ENCODE measurements at places on chromosomes 2 and 18.

GRCh38 chr18:59993560-59993959, 93.8 kb downstream of the PMAIP1 start:
- no peak for DNase-seq

GRCh38 chr2:10126632-10127026, 4.1 kb downstream of the RRM2 start:
- DNase-seq = no peak

- no peak for DNase-seq
Observed at GRCh38 chr2:23541503-23542229, 156.7 kb downstream of the KLHL29 start.

- no peak for DNase-seq
Observed at GRCh38 chr2:67489396-67489795, 92.3 kb downstream of the ETAA1 start.

DNA sequence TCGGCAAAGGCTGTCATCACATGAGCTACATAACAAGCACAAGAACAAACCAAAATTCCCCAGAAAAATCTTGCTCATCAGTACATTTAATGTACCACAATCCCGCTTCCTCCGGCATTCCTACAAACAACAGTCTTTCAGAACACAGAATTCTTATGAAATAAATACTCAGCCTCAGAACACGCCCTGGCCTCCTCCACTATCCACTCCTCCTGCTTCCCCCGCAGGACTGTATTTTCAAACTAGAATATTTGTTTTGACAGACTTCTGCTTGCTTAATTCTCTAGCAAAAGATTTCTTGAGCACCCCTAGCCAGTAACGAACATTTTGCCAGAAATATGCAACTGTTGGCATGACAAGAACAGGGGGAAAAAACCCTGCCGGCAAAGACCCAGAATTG, 131.2 kb downstream of the THADA start:
- DNase-seq = no peak

- no peak for DNase-seq
Observed at GRCh38 chr18:32093523-32093922, 1.8 kb downstream of the RNF138 start.

- peak; percentile 15 for DNase-seq
Observed at GRCh38 chr18:67104700-67105284, 411.7 kb downstream of the DSEL start.

GRCh38 chr2:181818840-181819239, 72.7 kb upstream of the ITPRID2 start:
- DNase-seq = no peak

DNA sequence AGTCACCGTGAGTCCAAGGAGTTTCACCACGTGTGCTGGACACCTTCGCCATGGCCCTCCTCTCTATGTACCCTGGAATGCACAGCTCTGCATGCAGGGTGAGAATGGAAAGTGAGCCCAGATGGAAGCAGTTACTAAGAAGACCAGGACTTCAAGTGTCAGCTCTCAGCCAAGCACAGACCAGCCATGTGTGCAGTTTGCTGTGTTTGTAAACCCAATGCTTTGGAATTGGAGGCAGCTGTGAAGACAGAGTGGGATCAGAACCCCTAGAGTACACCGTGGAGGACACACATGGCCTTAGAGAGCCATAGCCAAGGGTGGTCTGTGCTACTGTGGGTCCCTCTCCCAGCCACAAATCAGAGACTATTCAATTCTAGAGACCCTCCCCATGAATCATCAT, 655.5 kb upstream of the ID2 start:
- DNase-seq = no peak

DNA sequence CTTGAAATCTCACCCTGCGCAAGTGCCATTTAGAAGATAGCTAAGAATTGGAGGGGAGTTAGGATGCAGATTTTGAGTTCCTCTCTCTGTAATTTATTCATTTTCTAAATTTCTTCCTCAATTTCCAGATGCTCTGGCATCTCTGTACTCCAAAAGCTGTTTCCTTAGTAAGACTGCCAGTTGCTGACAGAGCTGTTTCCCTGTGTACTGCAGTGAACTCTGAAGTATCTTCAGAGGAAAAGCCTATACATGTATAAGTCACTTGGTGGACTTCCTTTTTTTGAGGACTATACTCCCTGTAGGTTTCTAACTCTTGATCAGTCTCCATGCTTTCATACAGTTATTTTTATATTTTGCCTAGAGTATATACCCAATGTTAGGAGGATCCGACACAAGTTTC, 1.5 kb upstream of the RESP18 start:
- DNase-seq = no peak

DNA sequence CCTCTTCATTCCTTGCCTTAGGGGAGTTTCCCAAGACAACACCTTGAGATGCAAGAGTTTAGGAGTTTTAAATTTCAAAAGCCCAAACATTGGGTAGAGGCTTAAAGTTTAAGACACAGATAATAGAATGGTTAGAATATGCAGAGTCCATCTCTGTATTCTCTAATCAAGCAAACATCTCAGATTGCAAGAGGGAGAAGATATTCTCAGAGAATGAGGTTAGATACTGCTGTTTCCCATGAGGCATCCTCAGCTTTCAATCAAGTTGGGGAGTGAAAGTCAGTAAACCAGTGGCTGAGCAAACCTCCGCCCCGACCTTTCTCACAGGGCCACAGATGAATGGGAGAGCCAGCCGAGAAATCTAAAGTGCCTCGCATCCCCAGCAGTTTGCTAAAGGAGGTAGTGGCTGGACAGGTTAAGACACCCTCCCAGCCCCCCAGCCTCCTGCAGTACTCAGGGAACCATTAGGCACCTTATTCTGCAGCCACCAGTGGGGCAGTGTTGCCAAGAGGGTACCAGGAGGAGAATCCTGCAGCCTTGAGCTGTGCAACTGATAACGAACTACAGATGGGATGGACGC, 30.0 kb downstream of the FBXO36 start:
- no peak for DNase-seq

GRCh38 chr2:233462826-233463470, 103.6 kb downstream of the USP40 start:
- DNase-seq = no peak

- no peak for DNase-seq
Observed at GRCh38 chr2:54568876-54569321, 112.8 kb downstream of the SPTBN1 start.

All from pulmonary artery endothelial cell (primary cell).